Left cardiac atrium (tissue), 4 donors: ENCODE measurements at places on chromosomes 3 and 15. TPM values are rescaled to one million over a fixed set of nuclear protein-coding genes. Genes with fewer than 3 reads are reported as not detected.

Gene MAGI1
- 27.7 TPM for total RNA-seq

Gene MEX3B
- total RNA-seq: 2.2 TPM

Gene NANOGP8
- total RNA-seq: not detected

Gene ELL3
- 0.47 TPM for total RNA-seq

Gene MAP2K5
- 13.9 TPM for total RNA-seq

Gene RPSA
- total RNA-seq: 579 TPM

Gene TGM5
- not detected for total RNA-seq

Gene MCF2L2
- total RNA-seq: 1.1 TPM

Gene SLCO2A1
- total RNA-seq: 67.6 TPM

Gene PATL2
- 4.8 TPM for total RNA-seq

Gene UBE2E2
- 45.6 TPM for total RNA-seq

Gene ADCY5
- 104 TPM for total RNA-seq

Gene SLITRK3
- 0.89 TPM for total RNA-seq

Gene CFAP92
- 0.29 TPM for total RNA-seq

Gene ZNF80
- not detected for total RNA-seq

Gene UROC1
- not detected for total RNA-seq

Gene FRMD5
- total RNA-seq: 9.1 TPM

Gene ZNF662
- total RNA-seq: 5.2 TPM

Gene DZIP1L
- total RNA-seq: 5.8 TPM

Gene DET1
- 5.3 TPM for total RNA-seq

Gene ITPKA
- 0.71 TPM for total RNA-seq

Gene SCAANT1
- not detected for total RNA-seq

Gene KCNMB2
- 7.8 TPM for total RNA-seq

Gene CD200
- 5.8 TPM for total RNA-seq

Gene SLC12A8
- 0.92 TPM for total RNA-seq

Gene COL6A5
- total RNA-seq: not detected

Gene USP50
- 0.47 TPM for total RNA-seq

Gene HCLS1
- total RNA-seq: 28.9 TPM

Gene EIF4E3
- total RNA-seq: 45.8 TPM

Gene GOLGA6L4
- total RNA-seq: 1.5 TPM

Gene PARP16
- total RNA-seq: 4.6 TPM

Gene POPDC2
- 677 TPM for total RNA-seq

Gene NEIL1
- total RNA-seq: 12.1 TPM

Gene FANCD2OS
- not detected for total RNA-seq

Gene ISL2
- not detected for total RNA-seq

Gene SAMD7
- not detected for total RNA-seq

Gene GRIP2
- total RNA-seq: 18.2 TPM

Gene LMAN1L
- 72.9 TPM for total RNA-seq

Gene GOLGA6L7
- total RNA-seq: not detected

Gene PAK6
- 6.8 TPM for total RNA-seq
